ENCODE measurements at places on chromosomes 16 and 17.

DNA sequence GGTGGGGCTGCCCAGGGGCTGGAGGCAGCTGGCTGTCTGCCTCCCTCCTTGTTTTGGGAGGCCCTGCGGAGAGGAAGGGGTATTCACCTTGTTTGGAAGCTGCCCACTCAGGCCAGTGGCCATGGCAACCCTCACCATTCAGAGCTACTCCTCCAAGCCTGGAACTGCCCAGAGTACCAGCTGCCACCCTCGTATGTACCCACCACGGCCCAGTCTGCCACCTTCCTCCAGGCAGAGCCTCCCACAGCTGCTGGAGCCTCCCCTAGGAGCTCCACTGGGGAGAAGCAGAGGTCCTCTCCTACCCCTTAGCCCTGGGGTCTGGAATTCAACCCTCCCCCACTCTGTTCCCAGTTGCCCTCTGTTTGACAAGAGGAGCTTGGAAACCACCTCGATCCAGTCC, 90.7 kb downstream of the AXIN2 start:
- no peak for DNase-seq

DNA sequence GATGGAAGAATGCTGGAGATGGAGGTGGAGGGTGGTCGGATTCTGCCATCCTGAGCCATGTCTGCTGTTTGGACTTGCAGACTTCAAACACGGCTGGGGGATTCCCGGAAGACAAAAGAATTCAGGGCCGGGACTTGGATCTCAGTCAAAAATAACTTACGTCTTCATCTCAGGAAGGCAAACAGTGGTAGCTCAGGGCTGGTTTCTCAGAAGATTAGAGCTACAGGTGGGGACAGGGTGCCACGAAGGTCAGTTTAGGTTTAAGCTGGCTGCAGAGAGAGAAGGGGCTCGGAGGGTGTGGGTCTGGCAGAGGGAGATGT, 4.3 kb upstream of the RHBDL3 start:
- DNase-seq: no peak

- DNase-seq: no peak
Observed at GRCh38 chr16:58543685-58544084, 28.4 kb downstream of the SETD6 start.

DNA sequence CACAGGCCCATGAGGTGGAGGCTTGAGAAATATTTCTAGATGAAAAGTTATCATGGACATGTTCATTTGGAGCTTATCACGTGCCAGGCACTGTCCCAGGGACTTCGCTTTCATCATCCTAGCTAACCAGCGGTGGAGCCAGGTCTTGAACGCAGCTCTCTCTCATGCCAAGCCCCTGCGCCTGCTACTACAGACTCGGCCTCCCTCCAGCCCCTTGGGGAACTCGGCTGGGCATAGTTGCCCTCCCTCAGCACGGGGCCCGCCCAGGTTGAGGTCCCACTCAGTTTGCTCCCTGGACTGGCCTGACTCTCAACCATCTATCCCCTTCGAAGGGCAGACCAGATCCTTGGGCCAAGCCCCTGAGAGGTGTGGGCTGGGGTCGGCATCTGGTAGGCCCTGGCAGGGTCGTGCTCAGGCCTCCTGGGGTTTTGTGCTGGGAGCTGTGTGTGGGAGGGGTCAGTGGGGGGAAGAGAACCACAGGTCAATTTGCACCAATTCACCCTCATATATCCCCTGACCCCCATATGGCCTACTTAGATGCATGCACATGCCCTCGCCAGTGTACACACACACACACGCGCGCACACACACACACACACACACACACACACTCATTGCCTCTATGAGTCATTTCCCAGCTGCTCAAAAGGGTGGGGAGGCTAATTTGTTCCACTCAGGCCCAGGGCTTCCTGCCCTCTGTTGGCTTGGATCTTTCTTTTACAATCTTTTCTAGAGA, 12.1 kb upstream of the SCN4A start:
- DNase-seq: peak; percentile 54

DNA sequence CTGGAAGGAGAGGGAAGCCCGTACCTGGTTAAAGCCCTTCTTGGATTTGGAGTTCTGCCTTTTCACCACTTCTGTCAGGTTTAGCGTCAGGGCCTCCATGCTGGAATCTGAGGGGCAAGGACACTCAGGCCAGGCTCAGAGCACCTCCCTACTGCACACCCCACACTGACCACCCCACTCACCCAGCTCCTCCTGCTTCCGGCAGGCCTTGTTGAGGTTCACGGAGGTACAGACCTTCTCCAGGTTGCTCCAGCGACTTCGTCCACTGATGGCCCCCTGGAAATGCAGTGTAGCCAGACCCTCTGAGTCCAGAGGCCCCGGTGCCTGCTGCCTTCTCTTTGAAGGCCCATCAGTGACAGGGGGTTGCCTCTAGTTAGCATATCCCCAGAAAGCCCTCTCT, 14.1 kb upstream of the PIK3R6 start:
- DNase-seq: no peak

GRCh38 chr17:38568845-38569510, 36.8 kb downstream of the SRCIN1 start:
- peak; percentile 39 for DNase-seq

DNA sequence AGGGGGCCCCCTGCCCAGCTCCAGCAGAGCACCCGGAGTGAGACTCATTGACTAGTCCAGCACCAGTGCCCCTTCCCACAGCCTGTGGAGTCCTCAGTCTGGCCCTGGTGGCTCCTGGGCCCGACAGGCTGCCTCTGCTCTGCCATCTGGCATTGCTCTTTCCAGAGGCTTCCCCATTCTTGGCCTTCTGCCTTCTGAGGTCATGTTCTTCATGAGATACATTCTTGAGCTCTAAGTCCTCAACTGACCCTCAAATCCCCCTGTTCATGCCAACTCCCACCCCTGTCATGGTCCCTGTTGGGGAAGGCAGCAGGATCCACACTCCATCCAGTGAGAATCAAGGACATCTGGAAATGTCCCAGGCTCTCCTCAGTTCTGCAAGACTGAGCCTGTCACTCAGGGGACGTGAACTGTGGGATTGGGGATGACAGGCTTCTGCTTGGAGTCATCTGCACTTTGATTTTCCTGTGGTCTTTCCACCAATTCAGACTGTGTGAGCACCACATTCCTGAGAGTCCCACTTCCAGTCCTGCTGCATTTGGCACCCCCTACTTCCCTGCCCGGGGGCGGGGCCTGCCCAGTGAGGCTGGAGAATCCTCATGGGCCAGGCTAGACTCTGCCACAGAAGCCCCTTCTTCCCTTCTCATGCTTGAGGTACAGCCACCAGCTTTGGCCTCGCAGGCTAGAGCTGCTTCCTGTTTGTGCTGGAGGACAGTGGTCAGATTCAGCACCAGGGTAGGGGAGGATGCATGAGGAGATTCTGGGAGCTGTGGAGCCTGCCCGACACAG, 2.7 kb downstream of the TRPV2 start:
- DNase-seq: no peak

DNA sequence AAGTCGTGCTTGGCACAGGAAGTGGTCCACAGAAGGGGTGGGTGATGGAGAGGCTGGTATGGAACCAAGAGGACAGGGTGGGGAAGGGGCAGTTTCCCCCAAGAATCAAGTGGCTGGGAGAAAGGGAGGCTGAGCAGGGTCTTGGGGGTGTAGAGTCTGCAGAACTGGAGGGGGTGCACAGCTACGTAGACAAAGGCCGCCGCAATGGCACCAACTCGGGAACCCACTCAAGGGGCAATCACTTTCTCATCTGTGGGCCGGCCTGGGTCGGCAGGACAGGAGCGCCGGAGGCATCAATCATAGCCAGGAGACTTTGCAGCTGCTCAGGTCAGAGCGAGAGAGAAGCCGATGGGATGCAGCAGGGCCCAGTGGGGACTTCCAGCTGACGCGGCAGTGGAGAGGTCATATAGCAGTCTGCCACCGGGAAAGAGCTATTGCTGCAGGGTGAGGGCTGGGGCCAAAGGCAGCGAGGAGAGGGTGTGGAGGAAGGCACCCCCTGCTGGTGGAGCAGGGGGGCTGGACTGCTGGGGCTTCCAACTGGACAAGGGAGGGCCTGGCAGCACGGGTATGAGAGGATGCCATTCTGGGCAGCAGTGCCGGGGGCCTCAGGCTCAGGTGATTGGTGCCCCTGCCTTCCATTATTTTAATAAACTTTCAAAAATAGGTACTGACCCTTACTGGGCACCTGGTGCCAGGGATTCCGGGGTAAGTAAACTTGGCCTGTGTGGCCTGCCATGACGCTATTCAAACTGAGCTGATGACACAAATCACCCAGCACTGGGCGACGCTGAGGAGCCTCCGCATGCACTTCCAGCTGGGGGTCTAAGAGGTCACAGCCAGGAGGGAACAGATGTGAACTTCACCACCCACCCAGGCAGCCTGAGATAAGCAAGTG, 52.5 kb upstream of the MTSS2 start:
- peak; percentile 56 for DNase-seq

- DNase-seq: no peak
Observed at GRCh38 chr17:73954951-73955350, 248.5 kb upstream of the RPL38 start.

- DNase-seq: no peak
Observed at GRCh38 chr16:88569614-88569984, 604 bp upstream of the ZC3H18 start.

DNA sequence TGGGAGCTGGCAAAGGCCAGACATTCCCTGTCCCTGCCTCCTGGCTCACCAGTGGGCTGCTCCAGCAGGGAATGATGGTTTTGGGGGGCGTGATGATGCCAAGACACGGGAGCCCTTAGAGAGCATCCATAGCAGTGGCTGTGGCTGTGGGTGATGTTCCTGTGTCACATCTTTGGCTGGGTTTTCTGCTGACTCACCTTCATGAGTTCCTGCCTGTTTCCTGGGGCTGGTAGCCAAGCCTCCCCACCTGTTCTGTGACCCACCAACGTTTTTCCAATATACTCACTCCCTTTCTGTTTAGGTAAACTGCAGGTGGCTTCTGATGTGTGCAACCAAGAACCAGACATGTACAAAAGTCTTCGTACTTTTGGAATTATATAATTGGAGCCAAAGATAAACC, 16.5 kb upstream of the NF1 start:
- DNase-seq: no peak

- DNase-seq: no peak
Observed at GRCh38 chr17:42387661-42388380, 421 bp downstream of the STAT3 start.

DNA sequence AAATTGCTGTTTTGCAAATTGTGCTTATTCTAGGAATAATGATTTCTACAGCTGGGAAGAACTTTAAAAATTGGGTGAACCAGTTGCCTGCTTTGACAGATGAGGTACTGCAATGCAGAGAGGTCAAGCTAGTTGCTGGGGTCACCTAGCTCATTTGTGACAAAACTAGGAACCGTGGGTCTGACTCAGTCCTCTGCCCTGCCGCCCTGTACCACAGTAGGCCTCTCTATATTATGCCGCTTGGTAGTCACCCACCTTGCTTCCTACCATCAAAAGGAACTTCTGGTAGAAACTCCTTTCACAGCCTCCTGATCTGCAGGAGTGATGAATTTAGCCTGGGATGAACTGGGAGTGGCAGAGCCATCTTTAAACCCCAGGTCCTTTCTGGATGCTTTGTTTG, 105.7 kb downstream of the PITPNC1 start:
- DNase-seq: no peak

GRCh38 chr16:67357561-67357960, 30.9 kb downstream of the LRRC36 start:
- no peak for DNase-seq

- DNase-seq: peak; percentile 7
Observed at GRCh38 chr16:19316846-19317245, 31.3 kb downstream of the CLEC19A start.

DNA sequence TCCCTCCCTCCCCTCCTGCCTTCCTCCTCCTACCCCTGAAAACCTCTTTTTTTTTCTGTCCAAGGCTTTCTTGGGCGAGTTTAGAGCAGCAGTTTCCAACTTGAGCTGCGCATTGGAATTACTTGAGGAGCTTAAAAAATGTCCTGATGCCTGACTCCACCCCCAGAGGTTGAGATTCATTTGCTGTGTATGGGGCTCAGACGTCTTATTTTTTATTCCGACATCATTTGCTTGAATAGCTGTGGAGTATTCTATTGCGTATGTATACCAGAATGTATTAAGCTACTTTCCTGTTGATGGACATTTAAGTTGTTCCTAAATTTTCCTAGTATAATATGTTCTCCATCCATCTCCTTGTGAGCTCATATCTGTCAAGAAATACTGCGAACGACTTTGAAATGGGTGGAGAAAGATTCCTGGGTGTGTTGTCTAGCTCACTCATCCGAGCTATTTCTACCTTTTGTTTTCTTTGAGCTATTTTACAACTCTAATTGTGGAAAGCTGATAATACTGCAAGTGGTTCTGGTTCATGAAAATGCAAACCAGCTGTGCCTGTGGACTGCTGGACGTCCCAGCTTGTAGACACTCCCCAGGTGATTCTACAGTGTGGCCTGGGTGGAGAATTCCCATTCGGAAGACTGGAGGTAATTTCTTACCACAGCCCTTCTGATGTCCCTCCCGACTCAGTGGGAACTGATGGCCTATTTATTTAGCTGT, 40.5 kb downstream of the CMIP start:
- DNase-seq: no peak
